Right ventricle myocardium superior (tissue), 1 donor: ENCODE measurements at places on chromosomes 1 and 21.

DNA sequence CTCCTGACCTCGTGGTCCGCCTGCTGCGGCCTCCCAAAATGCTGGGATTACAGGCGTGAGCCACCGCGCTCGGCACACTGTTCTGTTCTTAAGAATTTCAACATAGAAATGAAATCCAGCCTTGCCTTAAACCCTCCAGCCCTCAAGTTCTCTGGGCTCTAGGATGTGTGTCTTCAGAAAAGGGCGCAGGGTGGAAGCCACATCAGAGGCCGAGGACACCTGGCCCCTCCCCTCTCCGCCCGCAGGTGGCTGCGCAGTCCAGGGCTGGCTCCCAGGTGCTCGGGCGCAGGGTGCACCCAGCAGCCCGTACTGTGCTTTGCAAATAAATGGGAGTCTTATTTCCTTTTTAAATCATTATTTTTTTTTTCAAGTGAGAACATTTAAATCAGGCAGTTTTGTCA is 2.0 kb upstream of the C1orf174 start:
- DNase-seq: peak; percentile 46

- peak; percentile 65 for DNase-seq
These were observed 548 bp upstream of the MFSD2A start for GRCh38 chr1:39954324-39954869.

GRCh38 chr1:227459977-227460376 is 103.4 kb upstream of the ZNF678 start:
- DNase-seq: no peak

GRCh38 chr1:81484284-81484683 is 316.4 kb upstream of the ADGRL2 start:
- DNase-seq: no peak

DNA sequence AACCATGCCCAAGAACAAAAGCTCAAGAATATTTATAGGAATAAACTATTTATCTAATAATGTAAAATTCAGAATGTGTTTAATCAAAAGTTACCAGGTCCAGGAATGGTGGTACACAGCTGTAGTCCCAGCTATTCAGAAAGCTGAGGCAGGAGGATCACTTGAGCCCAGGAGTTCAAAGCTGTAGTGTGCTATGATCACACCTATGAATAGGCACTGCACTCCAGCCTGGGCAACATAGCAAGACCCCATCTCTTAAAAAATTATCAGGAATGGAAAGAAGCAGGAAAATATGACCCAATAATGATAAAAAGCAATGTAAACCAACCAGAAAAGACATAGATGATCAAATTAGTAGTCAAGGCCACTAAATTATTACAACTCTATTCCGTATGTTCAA is 62.2 kb upstream of the DR1 start:
- DNase-seq: no peak

DNA sequence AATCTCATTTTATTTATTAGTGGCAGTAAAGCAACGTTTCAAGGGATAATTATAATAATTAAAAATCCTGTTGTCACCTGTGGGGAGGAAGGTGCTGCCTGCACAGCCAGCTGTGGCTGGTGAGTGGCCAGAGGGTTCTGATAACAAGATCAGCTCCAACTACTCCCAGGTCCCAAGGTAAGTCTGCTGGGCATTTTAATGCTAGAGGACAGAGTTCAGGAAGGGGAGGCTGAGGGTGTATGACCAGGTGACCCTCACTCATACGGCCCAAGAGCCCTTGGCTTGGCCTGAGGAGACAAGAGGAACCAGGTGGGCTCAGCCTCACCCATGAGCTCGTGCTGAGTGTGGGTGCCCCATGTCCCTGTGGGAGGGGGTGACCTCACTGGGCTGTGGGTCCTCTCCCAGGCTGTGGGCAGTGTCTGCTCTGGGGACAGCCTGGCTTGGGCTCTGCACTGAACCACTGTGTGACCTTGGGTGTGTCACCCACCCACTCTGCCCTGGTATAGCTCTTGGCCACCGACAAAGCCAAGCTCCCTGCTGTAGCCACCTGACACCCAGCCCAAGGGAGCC is 223.8 kb downstream of the PTPRU start:
- no peak for DNase-seq

- DNase-seq: no peak
These were observed 578.5 kb downstream of the USP25 start for GRCh38 chr21:16308269-16308668.

GRCh38 chr21:35943752-35944151 is 116.6 kb downstream of the SETD4 start:
- DNase-seq: no peak

GRCh38 chr1:155466996-155467395 is 95.6 kb downstream of the ASH1L start:
- DNase-seq: no peak

GRCh38 chr1:20511518-20512428 is 3.8 kb upstream of the MUL1 start:
- no peak for DNase-seq

DNA sequence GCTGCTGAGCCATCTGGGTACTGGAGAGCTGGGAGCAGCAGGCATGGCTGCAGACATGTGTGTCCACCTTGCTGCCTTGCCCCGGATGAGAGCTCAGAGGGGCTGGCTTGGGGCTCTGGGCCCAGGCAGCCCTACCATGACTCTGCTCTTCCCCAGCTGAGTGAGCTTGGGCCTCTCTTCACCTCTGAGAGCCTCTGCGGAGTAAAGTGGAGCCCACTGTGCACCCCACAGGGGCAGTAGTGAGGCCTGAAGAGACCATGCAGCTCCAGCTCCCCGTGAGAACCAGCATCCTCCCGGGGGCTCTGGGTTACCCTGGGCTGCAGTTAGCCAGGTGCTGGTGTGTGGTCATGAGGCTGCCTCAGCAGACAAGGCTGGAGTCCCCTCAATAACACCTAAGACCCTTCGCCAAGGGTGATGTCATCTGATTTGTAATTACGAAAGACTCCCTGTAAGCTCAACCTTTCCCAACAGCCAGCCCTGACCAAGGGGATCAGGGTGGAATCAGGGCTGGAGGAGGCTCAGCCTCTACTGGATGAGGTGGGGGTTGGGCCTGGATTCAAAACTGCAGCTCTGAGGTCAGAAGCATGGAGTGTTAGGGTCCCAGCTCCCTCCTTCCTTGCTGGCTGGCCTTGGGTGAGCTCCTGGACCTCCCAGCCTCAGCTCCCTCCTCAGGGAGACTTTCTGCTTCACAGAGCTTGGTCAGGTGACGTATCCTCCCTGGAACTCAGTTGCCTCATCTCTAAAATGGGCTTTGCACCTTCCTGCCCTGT is 308.0 kb downstream of the MATN1 start:
- DNase-seq: no peak

DNA sequence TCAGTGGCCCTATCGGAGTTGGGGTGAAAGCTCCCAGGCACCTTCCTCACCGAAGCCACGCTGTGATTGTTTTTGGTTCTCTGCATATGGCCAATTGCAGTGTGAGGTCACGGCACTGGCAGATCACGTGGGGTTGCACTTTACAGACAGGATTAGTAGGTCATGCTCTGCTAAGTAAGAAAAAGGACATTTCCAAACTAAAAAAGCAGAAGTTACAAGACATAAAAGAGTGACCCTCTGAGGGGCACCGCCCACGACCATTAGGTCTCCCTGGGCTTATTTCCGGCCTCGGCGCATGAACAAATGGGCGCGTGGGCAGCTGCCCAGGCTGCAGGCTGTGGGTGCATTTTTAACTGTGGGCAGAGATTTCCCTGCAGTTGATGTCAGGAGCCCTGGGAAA is 2.0 kb downstream of the CAPN9 start:
- DNase-seq: no peak

GRCh38 chr1:199177241-199177640 is 538.4 kb downstream of the PTPRC start:
- DNase-seq: no peak
